ENCODE measurements at places on chromosomes 4 and X. TPM values are rescaled to one million over a fixed set of nuclear protein-coding genes. Genes with fewer than 3 reads are reported as not detected.

The NSUN7 gene
- 1.2 TPM for total RNA-seq

GRCh38 chrX:53294024-53294648, 12.8 kb upstream of the IQSEC2 start:
- no peak overlapping the region for H3K27ac ChIP-seq
- H3K4me1 ChIP-seq: peaks cover 8% of the 10 kb centered on the region
- H3K4me3 ChIP-seq: no peak overlapping the region
- H3K27me3 ChIP-seq: no peaks in the 10 kb centered on the region

DNA sequence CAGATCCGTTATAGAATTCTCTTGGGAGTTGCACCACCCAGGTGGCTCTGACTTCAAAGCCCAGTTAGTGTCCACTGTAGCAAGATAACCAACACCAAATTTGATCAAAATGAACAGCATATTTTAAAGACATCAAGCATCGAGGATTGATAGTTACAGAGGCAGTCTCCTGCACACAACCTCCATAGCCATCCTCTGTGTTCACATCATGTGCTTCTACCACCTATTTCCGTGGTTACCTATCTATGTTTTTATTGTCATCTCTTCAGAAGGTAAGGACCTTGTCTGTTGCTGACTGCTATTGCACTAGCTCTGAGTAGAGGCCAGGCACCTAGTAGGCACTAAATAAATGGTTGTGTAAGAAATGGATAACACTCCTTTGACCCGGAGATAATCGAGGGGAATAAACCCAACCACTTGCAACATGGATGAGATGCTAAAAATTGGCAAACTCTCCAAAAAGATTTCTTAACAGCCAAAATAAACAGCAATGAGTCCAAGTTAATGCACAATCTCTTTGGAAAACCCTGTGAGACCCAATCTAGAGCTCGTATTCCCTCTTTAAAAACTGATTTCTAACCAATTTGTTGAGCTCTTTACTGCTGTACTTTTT, 14.7 kb upstream of the C1QTNF7 start:
- peaks cover 3% of the 10 kb centered on the region for H3K36me3 ChIP-seq
- DNase-seq: no peak
- peak overlapping the region; percentile 39 for H3K27ac ChIP-seq
- H3K4me1 ChIP-seq: peaks cover 27% of the 10 kb centered on the region
- H3K4me3 ChIP-seq: no peak overlapping the region

DNA sequence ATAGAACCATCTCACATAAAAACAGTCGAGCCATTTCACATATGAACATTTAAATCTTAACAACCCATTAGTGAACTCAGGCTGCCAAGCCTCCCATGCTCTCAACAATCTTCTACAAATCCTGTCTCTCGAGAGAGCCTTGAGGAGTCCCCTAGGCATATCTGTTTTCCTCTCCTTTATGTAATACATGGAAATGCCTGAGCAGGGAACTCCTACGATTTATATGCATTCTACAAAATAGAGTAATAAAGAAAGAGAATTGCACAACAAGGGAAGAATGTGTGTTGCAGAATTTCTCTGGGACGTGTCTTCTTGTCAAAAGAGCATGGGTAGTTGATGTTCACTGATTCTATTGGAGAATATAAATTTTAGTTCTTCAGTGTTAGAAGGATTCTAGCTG, 101.8 kb upstream of the VCX2 start:
- H3K4me3 ChIP-seq: no peak overlapping the region
- no peak for DNase-seq
- no peaks in the 10 kb centered on the region for H3K27me3 ChIP-seq
- no peaks in the 10 kb centered on the region for H3K4me1 ChIP-seq
- no peak overlapping the region for H3K27ac ChIP-seq
- no peaks in the 10 kb centered on the region for H3K36me3 ChIP-seq

The CDS1 gene
- 0.47 TPM for total RNA-seq

The SCD5 gene
- 0.65 TPM for total RNA-seq

DNA sequence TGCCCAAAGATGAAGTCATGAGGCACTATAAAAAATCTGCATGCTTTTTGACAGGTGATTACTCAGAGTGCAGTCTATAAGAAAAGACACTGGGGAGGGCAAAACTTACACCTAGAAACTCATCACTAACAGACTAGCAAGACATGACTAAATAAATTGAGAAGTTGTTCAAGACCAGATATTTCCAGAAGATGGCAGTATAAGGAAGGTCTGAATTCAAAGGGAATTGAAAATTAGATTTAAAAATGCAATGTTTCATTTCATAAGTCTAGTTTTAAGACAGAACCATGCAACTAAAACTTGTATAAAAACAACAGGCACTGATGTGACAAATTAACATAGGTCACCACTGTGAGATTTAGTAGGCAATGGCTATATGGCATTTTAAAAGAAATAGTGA, 232.5 kb upstream of the POF1B start:
- no peak overlapping the region for H3K27ac ChIP-seq
- no peak overlapping the region for H3K4me3 ChIP-seq
- no peak for DNase-seq
- H3K36me3 ChIP-seq: no peaks in the 10 kb centered on the region
- H3K27me3 ChIP-seq: no peaks in the 10 kb centered on the region

- peaks cover 4% of the 10 kb centered on the region for H3K4me1 ChIP-seq
- H3K27me3 ChIP-seq: no peaks in the 10 kb centered on the region
- no peak for DNase-seq
- H3K27ac ChIP-seq: no peak overlapping the region
- peaks cover 13% of the 10 kb centered on the region for H3K36me3 ChIP-seq
Measured at GRCh38 chr4:55475394-55476243, 71.1 kb downstream of the CLOCK start.
